ENCODE measurements at places on chromosomes 11 and 22.

GRCh38 chr22:47278655-47279054, 516.2 kb downstream of the TBC1D22A start:
- DNase-seq: no peak

GRCh38 chr11:117520201-117520600, 192.5 kb downstream of the CEP164 start:
- DNase-seq: no peak

DNA sequence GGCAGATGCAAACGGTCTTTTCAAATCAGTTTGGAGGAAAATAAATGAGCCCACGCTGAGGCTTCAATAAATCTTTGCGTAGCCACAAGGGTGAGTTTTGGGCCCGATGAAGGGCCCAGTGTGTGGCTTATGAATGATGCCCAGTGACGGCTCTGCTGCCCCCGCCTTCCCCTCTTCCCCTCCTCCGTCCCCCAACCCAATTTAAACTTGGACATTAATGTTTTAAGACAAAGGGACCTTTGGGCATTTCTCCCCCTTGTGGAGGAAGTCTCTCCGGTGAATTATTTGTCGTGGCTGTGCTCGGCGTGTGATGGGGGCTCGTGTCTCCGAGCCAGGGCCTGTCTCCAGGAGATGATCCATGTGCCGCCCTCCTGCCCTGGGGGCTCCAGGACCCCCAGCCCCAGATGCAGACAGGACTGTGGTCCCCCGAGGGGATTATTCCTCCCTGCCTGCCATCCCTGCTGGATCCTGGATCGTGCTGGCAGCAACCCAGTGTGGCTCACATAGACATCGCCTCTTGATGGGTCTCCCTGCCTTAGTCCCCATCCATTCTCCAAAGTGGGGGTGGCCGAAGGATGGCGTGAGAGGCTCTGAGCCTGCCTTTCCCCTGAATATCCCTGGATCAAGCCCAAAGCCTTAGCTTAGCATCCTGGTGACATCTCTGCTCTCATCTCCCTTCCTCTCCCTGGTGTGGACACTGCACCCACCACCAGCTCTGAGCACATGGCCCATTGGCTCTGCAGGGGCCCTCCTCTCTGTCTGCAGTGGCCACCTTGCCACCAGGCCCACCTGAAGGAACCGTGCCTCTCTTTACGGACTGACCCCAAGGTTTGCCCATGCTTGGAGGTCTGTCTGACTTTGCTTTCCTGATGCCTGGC, 56.4 kb downstream of the SMIM38 start:
- no peak for DNase-seq

DNA sequence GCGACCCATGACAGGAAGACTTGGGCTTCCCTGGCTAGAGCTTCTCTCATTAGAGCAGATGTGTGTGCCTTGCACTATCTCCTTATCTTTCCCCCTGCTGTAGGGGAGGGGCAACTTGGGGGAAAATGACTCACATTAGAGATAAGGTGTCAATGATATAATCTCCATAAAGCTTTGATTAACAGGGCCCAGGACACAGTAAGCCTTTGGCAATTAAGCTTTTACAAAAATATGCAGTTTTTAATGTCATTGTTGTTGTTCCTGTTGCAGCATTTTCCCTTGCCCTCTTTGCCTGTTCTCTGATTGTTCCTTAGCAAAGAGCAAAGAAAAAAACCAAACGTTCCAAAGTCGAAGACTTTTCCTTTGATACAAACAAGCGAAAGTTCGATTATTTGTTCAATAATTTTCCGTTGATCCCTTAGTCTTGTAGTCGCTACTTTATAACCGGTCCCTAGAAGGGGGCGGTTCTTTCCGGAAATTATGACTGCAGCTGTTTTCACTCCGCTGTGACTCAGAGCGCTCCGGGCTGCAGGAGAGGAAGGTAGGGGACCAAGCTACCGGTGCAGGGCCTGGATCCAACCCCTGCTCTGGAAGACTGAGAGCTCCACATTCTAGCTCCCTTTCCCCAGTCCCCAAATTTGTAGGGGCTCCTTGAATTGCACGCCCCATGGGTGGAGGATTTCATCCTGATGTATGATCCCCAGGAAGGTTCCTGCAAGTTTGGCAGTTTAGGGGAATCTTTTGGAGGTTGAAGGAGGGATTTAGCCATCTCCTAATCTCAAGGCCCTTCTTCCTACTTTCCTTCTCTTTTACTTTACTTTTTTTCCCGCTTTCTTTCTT, at the start of gene VWA5A:
Gene VWA5A (plus strand): TSS at position 509 of the 840 bp plus-strand sequence. CDS start 2,062 bp downstream, outside the sequence.
- DNase-seq: peak; percentile 45

- no peak for DNase-seq
Observed at GRCh38 chr11:12126344-12127019, 16.1 kb downstream of the MICAL2 start.

DNA sequence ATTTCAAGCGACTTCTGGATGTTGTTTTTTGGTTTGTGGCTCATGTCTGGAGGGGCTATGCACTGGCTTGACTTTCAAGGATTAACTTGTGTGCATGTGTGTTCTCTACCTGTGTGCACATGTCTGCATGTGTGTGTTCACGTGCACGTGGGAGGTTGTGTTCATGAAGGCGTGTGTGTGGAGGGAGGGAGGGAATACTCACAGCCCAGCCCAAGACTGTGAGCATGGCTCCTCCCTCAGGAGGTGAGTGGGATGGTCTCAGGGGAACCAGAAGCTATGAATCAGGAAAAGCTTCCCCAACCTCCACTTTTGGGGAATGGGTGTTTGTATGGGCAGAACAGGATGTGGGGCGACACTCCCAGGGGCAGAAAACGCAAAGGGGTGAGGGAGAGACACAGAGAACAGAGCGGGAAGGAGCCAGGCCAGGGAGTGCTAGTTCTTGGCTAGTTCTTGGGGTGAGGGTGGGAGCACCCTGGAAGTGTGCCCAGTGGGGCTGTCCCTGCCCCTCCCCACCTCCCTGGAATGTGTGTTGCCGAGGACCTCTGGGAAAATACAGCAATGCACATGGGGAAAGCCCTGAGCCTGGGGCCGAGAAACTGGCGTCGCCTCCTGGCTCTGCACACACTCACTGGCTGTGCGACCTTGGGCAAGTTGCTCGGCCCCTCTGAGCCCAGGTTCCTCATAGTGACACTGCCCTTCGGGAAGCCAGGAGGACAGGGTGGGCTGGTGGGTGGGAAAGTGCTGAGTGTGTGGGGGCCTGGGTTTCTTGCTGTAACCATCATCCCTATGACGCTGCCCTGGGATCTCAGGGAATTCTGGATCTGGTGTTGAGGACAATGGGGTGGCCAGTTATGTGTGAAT, 16.9 kb upstream of the ALX4 start:
- DNase-seq: no peak

DNA sequence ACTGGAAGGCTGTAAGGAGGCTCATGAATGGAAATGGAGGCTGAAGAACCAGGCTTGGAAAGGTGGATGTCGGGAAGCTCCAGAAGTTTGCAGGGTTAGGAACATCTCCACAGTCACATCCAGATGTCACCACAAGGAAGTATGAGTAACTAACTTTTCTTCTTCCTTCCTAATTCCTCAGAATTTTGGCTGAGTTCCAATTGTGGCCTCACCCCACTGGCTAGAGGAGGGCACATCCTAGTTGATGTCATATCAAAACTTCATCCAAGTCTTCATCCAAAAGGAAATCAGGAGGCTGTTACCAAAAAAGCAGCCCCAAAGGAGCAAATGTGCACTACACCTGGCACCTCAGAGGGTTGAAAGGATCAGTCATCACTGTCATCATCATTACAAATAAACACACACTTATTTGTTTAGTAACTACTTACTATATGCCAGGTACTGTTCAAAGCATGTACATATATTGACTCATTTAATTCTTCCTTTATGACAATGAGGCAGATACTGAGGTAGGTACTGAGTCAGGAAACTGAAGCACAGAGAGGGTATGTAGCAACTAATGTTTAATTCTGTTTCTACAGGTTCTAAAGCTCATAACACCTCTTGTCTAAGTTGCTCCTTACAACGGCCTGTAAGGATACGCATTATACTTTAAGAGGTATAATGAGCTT, 7.3 kb upstream of the PTPN5 start:
- DNase-seq: no peak

GRCh38 chr22:44449061-44449682, 48.9 kb downstream of the RTL6 start:
- DNase-seq: no peak

DNA sequence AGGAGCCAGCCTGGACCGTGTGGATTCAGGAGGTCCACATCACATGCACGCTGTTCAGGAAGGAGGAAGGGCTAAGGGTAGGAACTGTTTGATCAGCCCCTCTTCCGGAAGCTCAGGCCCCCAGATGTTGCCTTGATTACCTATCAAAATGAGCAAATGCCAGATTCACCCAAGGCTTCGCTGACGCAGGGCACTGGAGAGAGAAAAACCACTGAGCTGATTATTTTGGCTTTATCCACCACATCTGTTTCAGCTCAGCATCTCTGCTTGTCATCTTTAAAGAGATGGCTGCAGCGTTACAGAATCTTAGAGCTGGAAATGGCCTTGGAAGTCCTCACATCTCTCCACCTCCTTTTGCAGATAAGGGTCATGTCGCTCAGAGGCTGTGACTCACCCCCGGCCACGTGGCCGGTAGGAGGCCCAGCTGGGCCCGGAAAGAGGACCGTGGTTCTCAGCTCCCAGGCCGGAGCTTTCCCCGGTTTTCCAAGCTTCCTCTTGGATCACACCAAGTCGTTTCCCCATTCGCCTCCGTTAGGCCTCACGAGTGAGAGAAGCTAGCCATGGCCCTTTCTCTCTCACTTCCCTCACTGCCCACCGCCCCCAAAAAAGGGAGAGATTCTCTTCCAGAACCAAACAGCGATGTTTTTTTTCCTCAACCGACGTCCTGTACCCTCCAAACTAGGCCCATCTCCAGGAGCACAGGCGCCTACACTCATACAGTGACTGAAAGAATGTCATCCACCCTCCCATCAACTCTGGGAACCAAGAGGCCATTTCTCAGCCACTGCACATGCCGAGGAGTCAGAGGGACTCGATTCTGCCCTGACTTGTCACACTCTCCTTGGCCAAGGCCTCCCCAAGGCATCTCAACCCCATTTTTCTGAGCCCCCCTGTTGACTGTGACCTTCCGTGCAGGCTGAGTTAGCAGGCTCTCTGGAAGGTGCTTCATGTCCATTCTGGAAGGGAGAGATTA, 37.6 kb downstream of the LIF start:
- no peak for DNase-seq

Data from GF-D8 (cell line).